ENCODE measurements at places on chromosomes 5 and 9.

- DNase-seq, result no peak
Observed at GRCh38 chr5:33850100-33850594, 41.6 kb downstream of the ADAMTS12 start.

GRCh38 chr5:56601641-56602071 is 213.7 kb upstream of the MAP3K1 start:
- DNase-seq, result no peak

GRCh38 chr9:1320607-1321195 is 270.5 kb downstream of the DMRT2 start:
- DNase-seq, result no peak

DNA sequence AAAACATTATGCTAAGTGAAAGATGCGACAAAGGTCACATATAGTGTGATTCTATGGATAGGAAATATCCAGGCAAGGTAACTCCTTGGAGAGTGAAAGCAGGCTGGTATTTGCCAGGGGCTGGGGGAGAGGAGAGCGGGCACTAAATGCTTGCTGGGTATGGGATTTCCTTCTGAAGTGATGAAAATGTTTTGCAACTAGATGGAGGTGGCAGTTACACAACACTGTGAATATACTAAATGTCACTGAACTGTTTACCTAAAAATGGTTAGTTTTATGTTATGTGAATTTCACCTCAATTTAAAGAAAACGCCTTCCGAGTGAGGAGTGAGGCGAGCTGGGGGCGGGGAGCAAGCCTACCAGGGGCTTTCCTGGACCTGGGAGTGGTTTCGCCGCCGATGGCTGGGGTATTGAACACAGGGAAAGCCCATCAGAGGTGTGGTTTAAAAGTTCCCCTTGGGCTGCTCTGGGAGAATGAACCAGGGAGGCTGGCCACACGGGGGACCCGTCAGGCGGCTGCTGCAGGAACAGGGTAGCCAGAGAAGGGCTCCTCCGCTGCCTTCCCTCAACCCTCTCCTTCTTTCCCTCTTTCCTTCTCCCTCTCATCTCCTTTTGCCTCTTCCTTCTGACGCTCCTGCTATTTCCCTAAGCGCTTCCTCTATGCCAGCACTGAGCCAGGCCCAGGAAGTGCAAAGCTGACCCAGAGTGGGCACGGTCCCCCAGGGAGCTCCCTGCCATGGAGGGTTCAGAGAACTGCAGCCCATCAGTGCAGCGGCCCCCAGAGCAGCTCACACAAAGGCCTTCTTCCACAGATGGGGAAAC is 4.9 kb downstream of the AKNA start:
- no peak for DNase-seq

- DNase-seq, result no peak
Observed at GRCh38 chr9:20297646-20298084, 324.6 kb downstream of the MLLT3 start.

GRCh38 chr9:32969270-32969669 is 32.2 kb downstream of the APTX start:
- no peak for DNase-seq

DNA sequence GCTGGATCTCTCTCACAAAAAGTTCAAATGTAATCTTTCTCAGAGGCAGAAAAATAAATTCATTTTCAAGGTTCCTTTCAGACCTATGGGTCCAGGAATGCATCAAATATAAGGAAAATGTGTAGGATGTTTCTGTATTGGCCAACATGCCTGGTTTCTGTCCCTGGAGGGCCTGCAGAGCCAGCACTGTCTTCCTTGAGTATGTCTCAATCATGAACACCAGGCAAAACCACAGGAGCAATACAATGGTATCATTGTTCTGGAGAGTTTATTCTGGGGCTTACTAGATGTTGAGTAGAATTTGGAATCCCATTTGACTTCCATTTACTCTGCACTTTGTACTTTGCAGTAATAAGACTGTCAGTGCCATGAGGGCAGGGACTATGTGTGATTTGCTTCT is 23.5 kb downstream of the INSYN2B start:
- no peak for DNase-seq

GRCh38 chr5:27814286-27814685 is 775.9 kb upstream of the CDH9 start:
- no peak for DNase-seq

DNA sequence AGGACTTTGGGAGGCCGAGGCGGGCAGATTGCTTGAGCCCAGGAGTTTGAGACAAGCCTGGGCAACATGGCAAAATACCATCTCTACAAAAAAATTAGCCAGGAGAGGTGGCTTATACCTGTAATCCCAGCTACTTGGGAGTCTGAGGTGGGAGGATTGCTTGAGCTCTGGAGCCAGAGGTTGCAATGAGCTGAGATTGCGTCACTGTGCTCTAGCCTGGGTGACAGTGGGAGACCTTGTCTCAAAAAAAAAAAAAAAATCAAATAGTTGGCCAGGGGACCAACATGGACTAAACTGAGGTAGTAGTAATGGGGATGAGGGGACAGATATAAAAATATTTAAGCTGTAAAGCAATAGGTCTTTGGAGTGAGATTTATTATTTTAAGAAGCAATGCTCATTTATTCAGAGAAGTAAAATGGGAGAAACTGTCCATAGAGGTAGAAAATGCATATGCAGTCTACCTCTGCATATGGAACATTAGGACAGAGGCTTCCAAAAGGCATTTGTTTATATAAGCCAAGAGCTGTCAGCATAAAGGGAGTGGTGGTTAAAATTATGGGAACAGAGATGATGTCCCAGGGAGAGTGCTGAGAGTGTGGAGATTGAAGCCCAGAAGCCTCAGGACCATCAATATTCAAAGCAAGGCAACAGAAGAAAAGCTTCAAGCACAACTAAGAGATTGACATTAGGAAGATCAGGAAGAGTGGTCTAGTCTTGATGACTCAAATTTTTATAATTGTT is 98.1 kb downstream of the UBE2R2 start:
- no peak for DNase-seq

GRCh38 chr5:178212241-178213002 is 8.1 kb downstream of the HNRNPAB start:
- DNase-seq, result no peak

DNA sequence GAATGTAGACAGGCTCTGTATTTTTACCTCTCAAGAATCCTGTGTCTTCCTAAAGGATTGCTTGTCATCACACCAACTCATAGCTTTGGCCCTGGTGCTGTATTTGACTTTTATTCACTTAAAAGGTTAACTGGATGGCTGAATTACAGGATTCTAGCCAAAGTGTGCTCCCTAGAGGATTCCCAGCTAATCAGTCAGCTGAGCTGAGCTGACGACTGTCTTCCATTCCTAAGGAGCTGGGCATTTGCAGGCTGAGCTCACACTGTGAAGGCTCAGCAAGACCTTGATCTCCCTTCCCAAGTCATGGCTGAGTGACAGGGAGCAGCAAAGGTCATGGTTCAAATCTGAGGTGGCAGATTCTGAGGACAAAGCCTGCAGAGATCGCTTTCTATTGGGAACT is 59.0 kb upstream of the PALM2AKAP2 start:
- no peak for DNase-seq

GRCh38 chr9:121321016-121321503 is 49.0 kb downstream of the STOM start:
- DNase-seq, result no peak

- DNase-seq, result no peak
Observed at GRCh38 chr5:54165687-54166086, 144.7 kb downstream of the ARL15 start.

DNA sequence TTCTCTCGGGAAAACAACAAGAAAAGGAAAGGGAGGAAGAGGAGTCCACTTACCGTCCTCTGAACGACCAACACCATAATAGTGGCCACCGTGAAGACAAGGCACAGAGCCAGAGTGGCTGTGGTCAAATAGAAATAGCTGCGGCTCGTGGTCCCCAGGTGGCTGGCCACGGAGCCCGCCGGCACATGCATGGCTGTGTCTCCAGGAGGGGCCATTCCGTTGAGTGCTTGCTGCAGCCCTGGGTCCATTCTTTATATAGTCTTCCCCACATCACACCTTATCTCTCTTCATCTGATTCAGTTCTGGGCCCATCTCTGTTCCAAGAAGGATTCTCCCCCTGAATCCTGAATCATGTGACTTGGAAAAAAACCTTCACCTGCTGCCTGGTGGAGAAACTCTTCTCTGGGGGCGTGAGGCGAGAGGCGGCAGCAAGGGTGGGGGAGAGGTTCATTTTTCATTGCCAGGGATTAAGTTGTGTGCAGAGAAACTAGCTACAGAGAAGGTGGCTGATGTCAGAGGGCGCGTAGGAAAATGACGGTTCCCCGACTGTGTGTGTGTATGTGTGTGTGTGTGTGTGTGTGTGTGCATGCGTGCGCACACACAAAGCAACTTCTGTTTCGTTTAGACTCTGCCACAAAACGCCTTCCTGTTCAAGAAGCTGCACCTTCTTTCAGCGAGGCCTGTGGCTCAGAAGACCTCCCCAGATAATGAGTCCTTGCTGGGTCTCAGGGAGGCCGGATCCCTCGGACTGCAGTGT is at the start of gene TNFSF8:
TSS of gene TNFSF8 (minus strand) at position 536 of the 757 bp plus-strand sequence. CDS start at position 248, 288 bp downstream.
- DNase-seq, result no peak

DNA sequence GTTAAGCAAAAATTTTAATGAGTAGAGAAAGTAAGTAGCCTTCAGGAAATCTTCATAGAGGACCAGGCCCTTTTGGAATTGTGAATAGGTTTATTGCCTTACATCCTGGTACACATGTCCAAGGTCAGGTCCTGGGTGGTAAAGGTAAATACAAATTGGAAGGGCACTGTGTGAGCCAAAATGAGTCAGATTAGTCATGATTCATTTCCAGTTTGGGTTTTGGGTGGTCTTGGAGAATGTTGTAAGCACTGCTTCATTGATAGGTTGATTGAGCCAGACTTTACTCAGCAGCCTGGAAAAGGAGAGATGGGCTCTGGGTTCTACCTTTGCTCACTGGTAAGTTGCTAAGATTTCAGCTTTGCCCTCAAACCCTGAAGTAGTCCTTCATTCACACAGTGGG is 82.5 kb upstream of the ZNF169 start:
- no peak for DNase-seq

GRCh38 chr5:38329132-38329715 is 70.9 kb downstream of the EGFLAM start:
- no peak for DNase-seq

GRCh38 chr9:104895572-104895971 is 32.4 kb downstream of the ABCA1 start:
- DNase-seq, result no peak

GRCh38 chr5:159206818-159207217 is 2.5 kb downstream of the RNF145 start:
- DNase-seq, result no peak

GRCh38 chr5:14587150-14587549 is 5.6 kb downstream of the OTULINL start:
- no peak for DNase-seq

DNA sequence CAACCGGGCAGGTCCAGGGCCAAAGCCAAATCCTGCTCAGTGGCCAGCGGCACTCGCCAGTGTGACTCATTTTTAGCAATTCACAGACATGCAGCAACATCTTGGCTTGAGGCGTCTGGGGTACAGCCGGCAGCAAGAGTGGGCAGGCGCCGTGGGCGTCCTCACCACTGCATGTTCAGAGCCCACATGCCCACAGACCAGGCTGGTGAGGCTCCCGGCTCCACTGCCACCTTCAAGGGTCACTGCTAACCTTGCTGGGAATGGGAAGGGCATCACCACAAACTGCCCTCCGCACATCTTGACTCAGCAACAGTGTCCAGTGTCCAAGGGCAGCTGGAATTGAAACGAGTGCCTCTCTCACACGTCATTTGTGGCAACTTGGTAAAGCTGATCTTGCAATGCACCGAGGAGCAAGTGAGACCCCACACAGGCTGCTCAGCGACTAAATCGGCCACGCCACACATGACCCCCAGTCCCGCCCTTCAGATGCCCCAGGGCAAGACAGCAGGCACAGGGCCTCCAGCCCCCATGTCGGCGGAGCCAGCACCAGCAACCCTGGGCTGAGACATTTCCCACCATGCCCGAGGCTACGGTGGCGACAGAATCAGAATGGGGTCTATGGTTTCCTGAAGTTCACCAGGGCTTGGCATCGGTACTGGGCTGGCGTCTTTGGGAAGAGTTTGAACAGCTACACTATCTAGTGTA is 140.3 kb downstream of the ROR2 start:
- no peak for DNase-seq

DNA sequence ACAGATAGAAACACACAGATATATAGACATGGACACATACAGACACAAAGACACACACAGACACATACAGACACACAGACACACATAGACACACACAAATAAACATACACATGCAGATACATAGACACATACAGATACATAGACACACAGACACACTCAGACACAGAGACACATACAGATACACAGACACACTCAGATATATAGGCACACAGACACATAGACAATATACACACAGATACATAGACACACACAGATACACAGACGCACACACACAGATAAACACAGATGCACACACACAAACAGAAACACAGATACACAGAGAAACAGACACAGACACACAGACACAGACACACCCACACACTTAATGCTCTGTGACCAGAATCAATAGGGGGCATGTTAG is 156.8 kb downstream of the IRX2 start:
- DNase-seq, result no peak

GRCh38 chr5:95631991-95632675 is 12.2 kb downstream of the GPR150 start:
- DNase-seq, result no peak

DNA sequence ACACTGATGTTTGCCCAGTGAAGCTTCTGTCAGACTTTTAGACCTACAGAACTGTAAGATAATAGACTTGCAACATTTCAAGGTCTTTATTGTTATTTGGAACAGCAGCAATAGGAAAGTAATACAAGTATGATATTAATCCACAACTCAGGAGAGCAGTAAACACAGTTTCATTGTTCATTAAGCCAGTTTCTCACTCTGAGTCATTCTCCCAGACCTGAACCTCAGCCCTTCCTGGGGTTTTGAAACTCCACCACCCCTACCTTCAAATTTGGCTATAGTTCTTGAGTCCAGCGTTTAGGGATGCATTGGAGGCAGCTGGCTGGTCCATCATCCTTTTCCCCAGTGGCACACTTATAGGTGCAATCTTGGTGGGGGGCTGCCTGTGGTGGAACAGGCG is 203.2 kb downstream of the RAB3C start:
- DNase-seq, result no peak

- DNase-seq, result no peak
Observed at GRCh38 chr9:4263591-4263990, 36.3 kb downstream of the GLIS3 start.

- DNase-seq, result no peak
Observed at GRCh38 chr5:62167561-62168057, 138.4 kb upstream of the KIF2A start.

- no peak for DNase-seq
Observed at GRCh38 chr9:134818591-134818990, 62.0 kb upstream of the FCN2 start.

DNA sequence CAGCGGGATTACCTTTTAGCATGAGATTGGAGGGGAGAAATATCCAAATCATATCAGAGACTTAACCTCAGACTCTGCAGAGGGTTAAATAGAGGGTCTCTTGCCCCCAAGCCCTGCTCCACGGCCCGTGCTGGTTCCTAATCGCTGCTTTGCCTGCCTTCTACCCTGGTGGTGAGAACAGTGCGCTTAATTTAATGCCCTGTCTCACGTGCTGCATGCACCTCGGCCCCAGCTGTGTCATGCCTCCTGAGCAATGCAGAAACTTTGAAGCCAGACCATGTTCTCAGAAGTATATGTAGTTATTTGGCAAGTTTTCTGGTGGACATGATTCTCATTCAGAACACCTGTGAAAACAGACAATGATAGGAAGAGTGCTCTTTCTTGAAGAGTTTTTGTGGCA is 1.4 kb downstream of the OTULIN start:
- DNase-seq, result peak; percentile 32

GRCh38 chr9:72043576-72043975 is 16.8 kb downstream of the C9orf57 start:
- no peak for DNase-seq

- no peak for DNase-seq
Observed at GRCh38 chr9:107492381-107492970, 2.9 kb upstream of the KLF4 start.

GRCh38 chr9:20701060-20701459 is 17.0 kb downstream of the FOCAD start:
- DNase-seq, result no peak

All from T47D (cell line).